ENCODE measurements at places on chromosomes 7 and 10. TPM values are rescaled to one million over a fixed set of nuclear protein-coding genes. Genes with fewer than 3 reads are reported as not detected.

GRCh38 chr7:91557789-91558404, 293.7 kb downstream of the FZD1 start:
- DNase-seq: no peak

Gene ACSL5
- total RNA-seq: not detected

Gene MYO1G
- 0.55 TPM for total RNA-seq

DNA sequence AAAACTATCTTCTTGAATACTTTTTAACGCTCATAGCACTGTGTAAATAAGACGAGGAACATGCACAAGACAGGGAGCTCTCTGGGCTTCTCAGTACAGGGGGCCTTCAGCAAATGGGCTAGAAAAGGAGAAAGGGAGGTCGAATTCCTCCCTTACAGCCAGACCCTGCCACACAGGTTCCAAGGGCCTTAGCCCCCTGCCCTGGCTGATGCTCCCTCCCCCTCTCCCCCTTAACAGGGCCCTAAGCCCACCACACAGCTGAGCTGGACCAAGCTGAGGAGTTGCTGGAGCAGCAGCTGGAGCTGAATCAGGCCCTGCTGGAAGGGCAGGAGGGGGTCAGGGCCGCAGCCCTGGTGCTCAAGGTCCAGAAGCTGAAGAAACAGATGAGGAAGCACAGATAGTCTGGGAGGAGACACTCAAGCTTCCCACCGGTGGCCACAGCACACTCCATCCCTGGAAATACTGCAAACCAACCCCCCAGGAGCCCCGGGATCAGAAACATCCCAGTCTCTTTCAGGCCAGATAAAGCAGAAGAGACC, 153.9 kb downstream of the SNX13 start:
- no peak for DNase-seq

DNA sequence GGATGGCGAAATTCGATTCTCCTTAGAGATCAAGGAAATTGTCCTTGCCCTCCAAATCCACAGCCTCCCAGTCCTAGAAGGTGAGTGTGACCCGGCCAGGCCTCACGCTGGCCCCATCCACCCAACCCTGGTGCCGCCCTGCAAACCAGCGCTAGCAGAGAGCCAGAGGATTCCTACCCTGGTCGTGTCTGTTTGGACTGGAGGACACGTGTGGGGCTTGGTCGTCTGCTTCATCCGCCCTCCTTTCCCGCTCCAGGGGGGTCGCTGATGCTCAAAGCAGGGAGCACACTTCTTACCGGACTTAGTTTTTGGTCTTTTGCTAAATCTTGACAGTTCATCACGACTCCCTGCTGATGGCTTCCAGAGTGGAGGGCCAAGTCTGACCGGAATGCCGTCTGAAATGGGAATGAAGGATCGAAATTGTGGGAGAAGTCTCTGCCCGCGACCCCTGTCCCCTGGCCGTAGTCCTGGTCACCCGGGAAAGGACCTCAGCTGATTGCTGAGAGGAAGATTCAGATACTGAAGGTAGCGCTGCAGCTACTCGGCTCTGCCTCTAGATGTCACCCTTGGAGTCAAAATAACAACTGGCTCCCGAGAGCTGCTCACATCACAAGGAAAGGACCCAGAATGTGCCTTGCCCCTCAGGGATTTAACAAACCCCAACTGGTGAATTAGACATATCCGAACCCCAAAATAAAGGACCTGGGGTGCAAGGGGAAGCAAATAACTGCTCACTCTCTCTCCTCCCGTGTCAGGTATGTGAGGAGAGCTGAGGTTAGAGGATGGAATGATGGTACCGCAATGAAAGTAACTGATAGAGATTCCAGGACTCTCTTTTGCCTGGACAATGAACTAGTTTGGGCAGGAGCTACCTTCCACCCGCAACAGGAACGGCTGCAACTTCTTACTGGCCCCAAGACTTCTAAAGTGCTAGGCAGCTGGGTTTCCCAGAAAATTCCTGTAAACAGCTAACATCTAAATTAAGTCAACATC, 23.5 kb upstream of the ORC5 start:
- DNase-seq: peak; percentile 72

Data from H9 (cell line).